ENCODE measurements at places on chromosomes 2 and 18.

GRCh38 chr2:53422979-53423378 is 344.6 kb upstream of the CHAC2 start:
- no peak for DNase-seq

DNA sequence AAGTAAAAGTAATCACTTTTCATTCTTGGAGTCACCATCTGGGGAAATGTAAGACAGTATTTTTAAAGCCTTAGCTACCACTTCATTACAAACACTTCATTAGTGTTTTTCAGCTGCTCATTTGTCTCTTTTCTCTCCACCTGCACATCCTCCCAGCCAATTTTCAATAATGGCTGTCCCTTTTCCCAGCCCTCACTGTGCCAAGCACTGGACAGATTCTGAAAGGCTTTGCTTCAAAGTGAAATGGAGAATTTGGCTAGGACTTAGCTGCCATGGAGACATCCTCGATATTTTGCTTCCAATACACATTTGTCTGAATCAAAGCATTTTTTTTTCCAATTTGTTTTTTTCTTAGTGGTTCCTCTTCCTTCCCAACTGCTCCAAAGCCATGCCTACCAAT is 272.4 kb upstream of the NRXN1 start:
- no peak for DNase-seq

DNA sequence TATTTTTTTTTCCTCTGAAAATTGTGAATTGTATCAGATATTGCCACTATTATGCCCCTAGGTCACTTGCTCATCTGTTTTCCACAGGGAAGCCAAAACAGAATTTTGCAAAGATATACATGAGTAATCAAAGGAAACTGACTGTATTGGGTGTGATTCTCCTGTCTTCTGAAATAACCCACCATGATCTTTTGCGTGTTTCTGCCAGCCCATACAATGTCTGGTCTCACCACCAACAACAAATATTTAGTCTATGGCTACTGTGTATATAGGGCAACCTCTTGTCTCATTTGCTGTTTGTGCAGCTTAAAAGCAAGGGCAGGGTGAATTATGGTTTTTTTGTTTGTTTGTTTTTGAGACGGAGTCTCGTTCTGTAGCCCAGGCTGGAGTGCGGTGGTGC is 26.5 kb downstream of the EPAS1 start:
- no peak for DNase-seq

GRCh38 chr18:34120294-34120693 is 104.4 kb downstream of the NOL4 start:
- no peak for DNase-seq

DNA sequence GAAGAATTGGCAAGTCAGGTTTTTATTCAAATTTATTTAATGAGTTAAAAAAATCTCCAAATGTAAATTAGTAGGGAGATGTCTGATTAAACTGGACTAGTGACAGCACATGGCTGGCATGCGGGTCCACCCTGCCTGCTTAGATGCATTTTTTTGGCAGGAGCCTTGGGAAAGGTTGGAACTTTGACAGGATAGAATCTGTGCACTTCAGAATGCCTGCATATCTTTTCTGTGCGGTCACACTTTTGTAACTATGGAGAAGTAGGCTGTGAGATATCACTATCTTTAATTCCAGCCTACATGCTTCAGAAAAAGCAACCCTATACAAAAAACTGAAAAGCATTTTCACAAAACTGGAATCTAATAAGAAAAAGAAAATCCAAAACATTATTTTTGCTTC is 317.8 kb downstream of the MBD2 start:
- no peak for DNase-seq

GRCh38 chr2:47479863-47480262 is 76.9 kb downstream of the MSH2 start:
- DNase-seq, result no peak

DNA sequence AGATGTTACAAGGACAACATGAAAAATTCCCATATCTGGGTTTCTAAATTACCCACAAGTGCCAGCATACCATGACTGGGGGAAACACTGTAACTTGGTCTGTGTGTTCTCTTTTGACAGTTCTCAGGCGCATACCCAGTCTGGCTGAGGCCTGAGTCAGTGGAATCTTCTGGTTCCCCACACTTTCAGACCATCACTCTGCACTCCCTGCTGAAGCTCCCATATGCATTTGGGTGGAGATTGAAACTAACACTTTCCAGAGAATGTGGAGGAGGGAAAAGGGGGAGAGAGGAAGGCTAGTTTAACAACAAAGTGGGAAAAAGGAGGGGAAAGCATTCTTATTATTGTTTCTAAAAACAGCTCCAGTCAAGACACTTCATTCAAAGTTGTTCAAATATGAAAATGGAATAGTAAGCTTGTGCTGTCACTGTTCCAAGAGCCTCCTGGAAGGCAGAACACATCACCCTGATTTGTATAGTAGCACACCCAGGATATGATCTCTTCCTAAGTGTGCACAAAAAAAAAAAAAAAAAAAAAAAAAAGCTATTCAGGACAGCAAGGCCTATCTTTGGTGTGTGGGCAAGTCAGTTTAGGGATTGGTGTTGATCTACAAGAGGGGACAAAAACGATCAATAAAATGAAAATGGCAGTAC is 48.1 kb upstream of the CTIF start:
- DNase-seq, result no peak

DNA sequence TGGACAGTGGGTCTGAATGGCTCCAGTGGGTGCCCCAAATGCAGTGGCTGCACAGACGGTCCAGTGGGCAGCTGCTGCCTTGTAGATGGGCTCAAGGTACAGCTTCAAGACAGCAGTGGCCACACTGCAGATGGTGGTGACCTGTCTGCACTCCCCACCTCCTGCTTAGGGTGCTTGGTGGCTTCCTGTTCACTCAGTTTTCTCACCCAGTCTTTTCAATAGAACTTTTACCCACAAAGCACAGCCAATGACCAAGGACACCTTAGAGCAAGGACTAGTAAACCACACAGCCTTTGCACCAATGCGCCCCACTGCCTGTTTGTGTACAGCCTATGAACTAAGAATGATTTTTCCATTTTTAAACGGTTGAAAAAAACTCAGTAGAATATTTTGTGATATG is 34.9 kb downstream of the MEX3C start:
- no peak for DNase-seq

GRCh38 chr2:98277162-98277859 is 68.9 kb upstream of the CNGA3 start:
- no peak for DNase-seq

GRCh38 chr2:145741636-145742035 is 1221.7 kb upstream of the ZEB2 start:
- DNase-seq, result no peak

- DNase-seq, result no peak
These were observed 82.9 kb downstream of the NUP35 start for GRCh38 chr2:183207110-183207509.

GRCh38 chr2:3051266-3051665 is 326.4 kb downstream of the EIPR1 start:
- no peak for DNase-seq

- no peak for DNase-seq
These were observed 104.7 kb downstream of the THADA start for GRCh38 chr2:43491065-43491639.

DNA sequence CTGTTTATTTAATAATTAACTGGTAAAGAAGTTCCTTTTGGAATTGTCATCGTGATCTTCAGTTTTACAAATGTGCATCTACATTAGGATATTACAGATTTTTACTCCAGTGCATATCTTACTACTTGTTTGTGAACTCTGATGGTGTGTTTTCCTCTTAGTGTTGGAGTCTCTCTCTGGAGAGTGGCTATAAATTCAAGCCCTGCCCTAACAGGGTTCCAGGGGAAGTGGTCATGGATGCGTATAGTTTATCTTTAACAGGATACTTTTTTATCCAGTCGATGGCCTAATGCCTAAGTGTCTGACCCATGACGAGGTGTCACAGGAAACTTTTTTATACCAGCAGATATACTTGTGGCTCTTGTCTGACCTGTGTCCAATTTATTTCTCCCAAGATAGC is 75.4 kb downstream of the CHN1 start:
- no peak for DNase-seq

DNA sequence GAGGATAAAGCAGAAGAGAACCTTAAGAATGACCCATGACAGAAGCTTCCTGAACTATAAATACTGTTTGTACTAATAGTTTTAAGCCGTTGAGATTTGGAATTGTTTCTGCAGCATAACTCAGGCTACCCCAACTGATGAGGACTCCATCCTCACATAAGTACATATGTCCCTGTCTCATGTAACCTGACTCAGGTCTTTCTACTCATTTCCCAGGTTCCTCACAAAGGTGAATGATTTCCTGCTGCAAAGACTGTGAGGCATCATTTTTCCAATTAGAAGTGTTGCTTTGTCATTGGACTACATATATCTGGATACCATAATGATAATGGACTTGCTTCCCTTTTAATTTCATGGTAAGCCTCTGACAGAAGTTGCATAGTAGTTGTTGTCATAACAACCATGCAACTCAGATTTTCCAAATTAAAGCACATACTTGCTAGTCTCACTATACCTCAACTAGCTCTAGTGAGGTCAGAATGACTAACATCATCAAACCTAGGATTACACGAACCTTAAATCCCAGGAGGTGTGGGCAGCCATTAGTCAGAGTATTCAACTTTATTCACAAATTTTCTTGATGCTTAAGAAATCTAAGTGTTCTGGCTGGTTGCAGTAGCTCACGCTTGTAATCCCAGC is 38.0 kb upstream of the NEDD4L start:
- DNase-seq, result no peak

GRCh38 chr2:215607766-215608165 is 171.9 kb upstream of the FN1 start:
- no peak for DNase-seq

GRCh38 chr18:44671914-44672313 is 8.8 kb upstream of the SETBP1 start:
- no peak for DNase-seq

DNA sequence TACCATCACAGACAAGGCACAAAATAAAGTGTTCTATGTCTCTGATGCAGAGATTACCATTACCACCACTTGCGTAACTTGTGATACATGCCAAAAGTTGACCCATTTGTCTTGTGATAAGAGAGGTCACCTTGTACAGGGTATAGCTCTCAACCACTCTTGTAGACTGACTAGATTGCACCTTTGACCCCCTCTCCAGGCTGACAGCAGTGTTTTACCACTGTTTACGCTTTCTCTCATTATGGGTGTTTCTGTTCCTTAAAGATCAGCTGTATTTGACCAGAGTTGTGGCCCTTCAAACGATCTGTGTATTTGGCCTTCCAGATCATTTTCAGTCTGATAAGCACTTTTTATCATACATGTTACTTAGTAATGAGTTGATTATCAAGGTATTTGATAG is 215.7 kb upstream of the HNMT start:
- no peak for DNase-seq

GRCh38 chr2:44964752-44965236 is 23.3 kb downstream of the SIX3 start:
- no peak for DNase-seq

DNA sequence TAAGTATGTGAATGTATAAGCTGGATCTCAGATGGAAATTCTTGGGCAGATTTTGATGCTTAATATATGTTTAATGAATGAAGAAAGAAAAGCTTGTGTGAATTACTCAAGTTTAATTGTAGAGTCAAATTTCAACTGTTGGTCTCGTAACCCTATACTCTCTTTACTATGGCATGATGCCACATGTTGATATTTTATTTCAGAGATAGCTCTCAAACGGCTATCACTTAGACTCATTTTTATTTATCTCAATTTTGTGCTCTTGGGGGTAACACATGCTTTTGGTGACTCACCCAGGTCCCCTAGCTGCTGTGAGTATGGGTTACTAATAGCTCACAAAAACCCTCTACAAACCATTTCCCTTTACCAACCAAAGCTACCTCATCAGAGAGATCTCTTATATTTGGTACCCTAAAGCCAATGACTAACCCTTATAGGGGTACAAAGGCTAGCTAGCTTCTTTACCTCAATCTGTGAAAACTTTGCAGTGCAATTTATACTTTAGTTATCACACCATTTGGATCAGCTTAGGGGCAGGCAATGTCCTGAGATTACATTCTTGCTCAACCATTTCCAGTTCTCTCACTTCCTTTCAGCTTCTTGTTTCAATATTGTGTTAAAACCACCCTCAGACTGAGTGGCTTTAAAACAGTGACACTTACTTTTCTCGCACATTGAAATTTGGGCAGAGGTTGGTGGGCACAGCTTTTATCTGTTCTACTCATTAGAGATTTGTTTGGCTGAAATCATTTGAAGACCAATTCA is 240.3 kb downstream of the CDH7 start:
- no peak for DNase-seq

- DNase-seq, result no peak
These were observed 471.5 kb downstream of the EPHA4 start for GRCh38 chr2:221100467-221101089.

- DNase-seq, result no peak
These were observed 10.2 kb downstream of the BOK start for GRCh38 chr2:241568726-241569125.

- no peak for DNase-seq
These were observed 122.2 kb downstream of the QPCT start for GRCh38 chr2:37466533-37467222.

DNA sequence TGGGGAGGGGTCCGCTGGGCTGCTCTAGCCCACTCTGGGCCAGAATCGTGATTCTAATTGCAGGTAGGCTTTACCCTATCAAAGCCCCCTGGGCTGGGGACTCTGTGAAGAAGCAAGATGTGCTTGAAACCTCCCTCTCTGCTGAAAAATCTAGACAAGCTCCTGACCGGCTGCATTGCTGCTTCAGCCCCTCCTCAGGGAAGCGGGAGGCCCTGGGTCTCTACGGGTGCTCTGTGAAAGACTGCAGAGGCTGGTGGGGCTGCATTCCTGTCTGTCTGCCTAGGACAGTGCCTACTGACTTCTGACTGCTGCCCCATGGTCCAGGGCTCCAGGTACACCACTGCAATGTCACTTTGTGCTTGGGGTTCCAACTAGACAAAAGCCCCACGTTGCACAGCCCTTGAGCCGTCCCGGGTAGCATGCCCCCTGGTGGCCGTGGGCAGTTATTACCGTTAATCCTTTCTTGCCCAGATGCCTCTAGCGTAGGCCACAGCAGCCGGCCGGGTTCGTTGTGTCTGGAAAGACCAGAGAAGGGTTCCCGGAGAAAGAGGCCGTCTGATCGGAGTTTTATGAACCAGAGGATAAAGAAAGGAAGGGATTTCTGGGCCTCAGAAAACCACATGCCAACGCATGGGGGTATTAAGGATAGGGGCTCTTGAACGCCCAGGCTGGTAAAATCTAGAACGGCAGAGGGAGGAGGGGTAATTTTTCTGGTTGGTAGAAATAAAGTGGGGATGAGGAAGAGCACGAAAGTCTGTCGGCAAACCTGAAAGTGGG is 15.9 kb upstream of the C1QL2 start:
- DNase-seq, result no peak

- DNase-seq, result no peak
These were observed 134.8 kb upstream of the HDAC4 start for GRCh38 chr2:239535413-239536144.

GRCh38 chr2:10489842-10490555 is 41.9 kb upstream of the ODC1 start:
- no peak for DNase-seq

- DNase-seq, result no peak
These were observed 103.0 kb upstream of the SOX11 start for GRCh38 chr2:5589183-5589582.

DNA sequence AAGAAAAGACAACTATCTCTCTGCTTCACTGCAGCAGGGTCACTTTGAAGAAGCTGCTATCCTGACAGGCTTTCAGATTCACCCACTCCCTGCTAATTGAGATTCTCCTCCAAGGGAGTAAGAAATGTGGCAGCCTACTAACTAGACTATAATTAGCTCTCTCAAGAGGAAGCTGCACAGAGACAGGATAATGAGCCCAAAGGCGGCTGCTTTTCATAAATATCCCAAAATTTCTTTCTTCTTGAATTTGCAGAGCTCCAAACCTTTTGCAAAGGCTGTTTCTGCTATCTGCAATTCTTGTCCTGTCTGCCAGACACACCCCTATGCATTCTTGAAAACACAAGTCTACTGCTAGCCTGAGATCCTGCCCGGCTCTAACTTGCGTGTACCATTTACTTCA is 54.0 kb upstream of the RNU4ATAC start:
- DNase-seq, result no peak
